Suppressor macrophage treated with lipopolysaccharide for 4 hours (primary cell): ENCODE measurements at places on chromosomes 12 and 14.

GRCh38 chr14:90514015-90514398, 117.2 kb downstream of the CALM1 start:
- no peak for DNase-seq

DNA sequence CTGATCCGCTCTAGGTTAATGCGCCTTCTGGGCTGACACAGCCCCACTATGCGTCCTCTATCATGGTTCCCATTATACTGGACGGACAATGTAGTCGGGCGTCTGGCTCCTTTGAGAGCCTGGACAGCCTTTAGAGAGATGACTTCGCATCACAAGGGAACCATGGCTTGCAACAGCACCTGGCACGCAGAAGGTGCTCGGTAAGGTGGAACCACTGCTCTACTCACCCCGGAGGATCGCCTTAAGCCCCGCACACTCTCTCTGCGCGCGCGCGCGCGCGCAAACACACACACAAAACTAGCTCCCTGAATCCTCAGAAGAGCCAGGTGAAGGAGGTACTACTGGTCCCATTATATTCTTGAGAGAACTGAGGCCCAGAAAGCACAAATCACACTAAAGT, 7.1 kb downstream of the MAP3K12 start:
- DNase-seq = no peak

- no peak for DNase-seq
These were observed 20.9 kb downstream of the SYT1 start for GRCh38 chr12:78885466-78885865.

DNA sequence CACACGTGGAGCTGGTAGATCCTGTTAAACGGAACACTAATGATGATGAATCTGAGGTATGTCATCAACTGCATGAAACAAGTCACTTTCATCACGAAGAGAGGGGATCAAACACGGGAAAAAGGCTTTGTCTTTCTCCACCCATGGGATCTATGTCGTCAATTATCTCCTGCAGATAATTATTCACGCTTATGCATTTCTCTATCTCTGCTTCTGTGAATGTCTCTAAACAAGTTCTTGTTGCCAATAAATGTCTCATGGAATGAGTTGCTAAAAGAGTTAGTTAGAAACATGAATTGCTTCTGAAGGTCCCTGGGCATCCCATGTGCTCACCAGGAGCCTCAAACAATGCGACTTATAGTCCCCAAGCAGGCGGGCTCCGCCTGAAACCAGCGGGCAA, 1228.2 kb upstream of the TMEM132C start:
- no peak for DNase-seq

- no peak for DNase-seq
These were observed 89.5 kb upstream of the NOVA1 start for GRCh38 chr14:26687301-26687837.
